ENCODE measurements at places on chromosomes 16 and 17. TPM values are rescaled to one million over a fixed set of nuclear protein-coding genes. Genes with fewer than 3 reads are reported as not detected.

The CRYBA1 gene
- not detected for polyA plus RNA-seq

The PYY gene
- polyA plus RNA-seq, result not detected

The CD19 gene
- 0.22 TPM for polyA plus RNA-seq

The PIMREG gene
- 1.7 TPM for polyA plus RNA-seq

The SEPTIN12 gene
- polyA plus RNA-seq, result not detected

The VAT1L gene
- polyA plus RNA-seq, result 0.04 TPM

The SMCR8 gene
- polyA plus RNA-seq, result 3.6 TPM

The ADAMTS18 gene
- polyA plus RNA-seq, result 0.02 TPM

The FOXN1 gene
- 10.6 TPM for polyA plus RNA-seq

The PLD6 gene
- 1.2 TPM for polyA plus RNA-seq

The DUS1L gene
- polyA plus RNA-seq, result 118 TPM

The SP6 gene
- 3.8 TPM for polyA plus RNA-seq

The SLC47A1 gene
- polyA plus RNA-seq, result 1.1 TPM

The TBC1D3 gene
- polyA plus RNA-seq, result not detected

The HOXB2 gene
- 18.9 TPM for polyA plus RNA-seq

The HBQ1 gene
- not detected for polyA plus RNA-seq

The ZNF597 gene
- 0.53 TPM for polyA plus RNA-seq

The NPB gene
- 0.49 TPM for polyA plus RNA-seq

The GPRC5B gene
- polyA plus RNA-seq, result 3.6 TPM

The ZNF205 gene
- 8.4 TPM for polyA plus RNA-seq

The BMERB1 gene
- 9.5 TPM for polyA plus RNA-seq

The CNTROB gene
- polyA plus RNA-seq, result 29.5 TPM
